ENCODE measurements at places on chromosomes 4 and X.

DNA sequence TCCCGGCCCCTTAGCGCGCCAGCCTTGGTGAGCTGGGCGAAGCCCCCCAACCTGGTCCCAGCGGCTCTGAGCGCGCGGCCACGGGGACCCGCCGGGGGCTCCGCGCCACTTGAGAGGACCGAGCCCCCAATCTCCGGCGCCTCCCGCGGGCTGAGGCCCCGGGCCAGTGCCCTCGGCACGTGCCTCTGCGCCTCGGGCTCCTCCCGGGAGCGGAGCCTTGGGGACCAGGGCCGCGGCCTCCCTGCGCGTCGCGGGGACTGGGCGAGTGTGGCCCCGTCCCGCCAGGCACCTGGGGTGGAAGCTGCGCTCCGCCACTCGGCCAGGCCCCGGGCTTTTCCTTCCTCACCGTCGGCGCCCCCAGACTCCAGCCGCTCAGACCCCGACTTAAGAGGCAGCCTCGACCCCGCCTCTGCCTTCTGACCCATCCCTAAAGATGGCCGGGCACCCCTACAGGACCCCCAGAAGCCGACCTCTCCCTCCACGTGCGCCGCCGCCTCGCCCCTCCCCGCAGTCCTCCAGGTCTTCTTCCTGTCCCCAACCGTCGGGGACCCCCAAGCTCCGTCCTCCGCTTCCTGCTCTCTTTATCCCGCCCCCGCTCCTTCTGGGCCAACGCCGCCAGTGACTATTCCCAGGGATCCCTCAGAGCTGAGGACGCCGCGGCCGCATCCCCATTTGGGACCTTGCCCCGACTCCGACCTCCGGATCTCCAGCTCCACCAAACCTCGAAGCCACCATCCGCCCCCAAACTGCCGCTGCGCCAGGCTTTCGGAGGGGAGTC lies 752 bp downstream of the ERAS start:
- no peak for DNase-seq

- no peak for DNase-seq
Measured at GRCh38 chrX:101485212-101485949, at the start of gene ARMCX4. ARMCX4 (plus strand) TSS chrX:101485456; CDS start chrX:101488590, 3,134 bp downstream.

DNA sequence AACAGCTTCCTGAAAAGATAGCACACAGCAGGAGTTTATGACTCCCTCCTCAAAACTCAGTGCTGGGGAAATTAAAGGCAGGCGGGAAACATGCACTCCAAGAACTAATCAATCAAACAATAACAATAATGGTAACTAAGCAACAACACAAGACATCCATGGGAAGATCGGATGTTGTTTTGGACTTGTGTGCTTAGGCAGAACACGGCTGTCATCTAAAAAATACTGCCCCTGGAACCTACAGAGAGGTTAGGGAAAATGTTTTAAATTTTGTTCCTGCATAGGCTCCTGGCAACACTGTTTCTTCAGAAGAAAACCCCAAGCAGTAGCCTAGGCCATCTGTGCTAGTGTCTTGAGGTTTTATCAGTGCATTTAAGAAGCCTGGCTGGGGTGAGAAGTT lies 1378.2 kb downstream of the STIM2 start:
- DNase-seq = no peak

GRCh38 chr4:8146157-8146556 lies 12.5 kb downstream of the ABLIM2 start:
- no peak for DNase-seq

- DNase-seq = no peak
Measured at GRCh38 chr4:40563401-40563800, 66.3 kb downstream of the RBM47 start.

GRCh38 chrX:14729058-14729457 lies 143.8 kb downstream of the FANCB start:
- no peak for DNase-seq

All from erythroblast (primary cell).